MCF 10A (cell line): ENCODE measurements at places on chromosomes 4 and X.
A peak's percentile ranks its signal among the peaks of the same experiment; 100 is the strongest.

DNA sequence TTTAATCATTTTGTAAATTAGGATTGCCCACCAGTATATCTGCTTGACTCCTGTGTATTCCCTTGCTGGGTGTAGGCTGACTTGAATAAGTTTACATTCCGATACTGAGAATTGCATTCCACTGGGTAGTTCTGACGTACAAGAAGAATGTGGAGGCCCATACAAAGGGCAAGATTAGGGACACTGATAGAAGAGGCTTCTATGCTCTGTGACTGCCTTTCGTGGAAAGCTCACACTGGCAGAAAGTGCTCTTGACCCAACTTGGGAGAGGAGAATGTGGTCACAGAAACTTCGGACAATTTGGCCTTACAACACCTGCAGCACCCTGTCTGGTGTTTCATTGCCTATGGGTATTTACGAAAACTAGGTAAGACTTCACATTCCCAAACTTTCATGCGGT lies 126.3 kb downstream of the RAPGEF2 start:
- peak; percentile 43 for DNase-seq

GRCh38 chr4:10622728-10623127 lies 61.8 kb downstream of the CLNK start:
- peak; percentile 20 for DNase-seq

DNA sequence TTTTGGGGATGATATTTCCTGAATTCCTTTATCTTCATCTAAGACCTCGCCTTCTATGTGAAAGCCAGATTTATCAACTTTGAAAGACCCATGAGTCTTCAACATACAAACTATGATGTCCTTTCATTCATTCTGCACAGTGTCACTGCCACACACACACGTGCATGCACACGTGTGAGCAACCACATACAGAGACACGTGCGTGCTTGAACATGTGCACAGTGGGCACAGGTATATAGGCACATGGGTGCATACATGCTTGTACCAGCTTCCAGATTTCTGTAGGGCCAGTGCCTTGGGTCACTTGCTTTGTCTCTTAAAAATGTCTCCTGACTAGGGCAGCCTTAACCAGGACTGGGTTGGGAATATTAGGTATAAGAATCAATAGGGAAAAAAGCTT lies 49.1 kb upstream of the RBPJ start:
- no peak for DNase-seq

DNA sequence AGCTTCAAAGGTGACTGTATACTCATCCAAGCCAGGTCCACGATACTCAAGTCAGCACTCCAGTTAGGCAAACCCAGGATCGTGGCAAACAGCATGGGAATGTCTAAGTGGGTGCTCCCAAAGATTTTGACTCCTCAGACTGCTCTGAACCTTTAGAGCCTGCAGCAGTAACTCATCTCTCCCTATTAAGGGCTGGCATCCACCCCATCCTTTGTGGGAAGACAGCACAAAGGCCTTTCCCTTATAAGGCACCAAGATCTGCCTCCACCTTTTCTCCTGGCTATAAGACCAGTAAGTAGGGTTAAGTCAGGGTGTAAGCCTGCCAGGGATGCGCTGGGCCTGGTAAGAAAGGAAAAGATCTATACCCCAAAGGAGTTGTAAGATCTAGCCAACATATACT lies 23.6 kb upstream of the SLC25A43 start:
- no peak for DNase-seq

DNA sequence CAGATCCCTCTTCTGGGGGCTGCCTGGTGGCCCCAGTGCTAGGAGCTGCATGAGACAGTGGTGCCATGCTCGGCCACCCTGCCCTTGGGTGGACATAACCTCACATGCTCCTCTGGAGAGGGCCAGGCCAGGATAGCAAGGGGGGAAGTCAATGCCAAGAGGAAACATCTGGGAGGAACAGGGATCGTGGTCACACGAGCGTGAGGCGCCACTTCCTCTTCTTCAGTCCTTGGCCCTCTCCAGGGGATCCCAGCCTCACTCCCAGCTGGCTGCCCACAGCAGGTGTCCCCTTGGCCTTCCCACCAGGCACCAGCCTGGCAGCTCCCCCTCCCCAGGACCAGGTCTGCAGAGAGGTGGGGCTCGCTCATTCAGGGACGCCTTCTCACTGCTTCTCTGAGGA lies 28.6 kb downstream of the TBC1D14 start:
- DNase-seq = no peak

DNA sequence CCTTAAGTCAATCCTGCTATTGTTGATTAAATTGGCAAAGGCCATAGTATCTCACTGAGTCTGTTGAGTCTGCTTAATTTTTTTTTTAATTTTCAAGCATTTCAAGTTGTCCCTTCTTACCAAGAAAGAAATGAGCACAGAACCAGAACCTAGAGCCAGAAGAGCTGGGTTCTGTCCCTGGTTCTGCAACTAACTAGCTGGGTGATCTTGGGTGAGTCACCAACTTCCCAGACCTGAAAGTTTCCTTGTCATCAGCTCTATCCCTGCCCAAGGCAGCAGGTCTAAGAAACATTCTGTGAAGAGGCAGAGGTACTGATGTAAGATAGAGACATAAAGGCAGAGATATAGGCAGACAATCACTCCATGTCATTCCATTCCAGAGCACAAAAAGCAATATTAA lies 17.3 kb downstream of the TEC start:
- no peak for DNase-seq

DNA sequence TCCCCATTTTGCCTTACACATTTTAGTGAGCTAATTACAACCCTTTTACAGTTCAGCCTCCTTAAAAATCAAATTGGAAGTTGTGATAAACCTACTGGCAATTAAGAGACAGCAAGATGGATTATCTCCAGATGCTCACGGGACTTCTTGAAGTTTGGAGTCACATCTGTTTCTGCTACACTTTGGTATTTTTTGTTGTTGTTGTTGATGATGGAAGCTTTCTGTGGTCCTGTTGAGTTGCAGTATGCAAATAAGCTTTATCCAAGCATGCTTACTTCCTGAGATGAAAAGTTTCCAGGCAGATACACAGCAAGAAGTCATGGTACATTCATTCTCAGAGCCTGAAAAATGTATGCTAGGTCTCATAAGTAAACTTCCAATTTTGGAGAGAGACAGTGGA lies 670.0 kb upstream of the AMOT start:
- no peak for DNase-seq

- DNase-seq = peak; percentile 54
Measured at GRCh38 chr4:71229477-71230270, 109.1 kb upstream of the SLC4A4 start.

DNA sequence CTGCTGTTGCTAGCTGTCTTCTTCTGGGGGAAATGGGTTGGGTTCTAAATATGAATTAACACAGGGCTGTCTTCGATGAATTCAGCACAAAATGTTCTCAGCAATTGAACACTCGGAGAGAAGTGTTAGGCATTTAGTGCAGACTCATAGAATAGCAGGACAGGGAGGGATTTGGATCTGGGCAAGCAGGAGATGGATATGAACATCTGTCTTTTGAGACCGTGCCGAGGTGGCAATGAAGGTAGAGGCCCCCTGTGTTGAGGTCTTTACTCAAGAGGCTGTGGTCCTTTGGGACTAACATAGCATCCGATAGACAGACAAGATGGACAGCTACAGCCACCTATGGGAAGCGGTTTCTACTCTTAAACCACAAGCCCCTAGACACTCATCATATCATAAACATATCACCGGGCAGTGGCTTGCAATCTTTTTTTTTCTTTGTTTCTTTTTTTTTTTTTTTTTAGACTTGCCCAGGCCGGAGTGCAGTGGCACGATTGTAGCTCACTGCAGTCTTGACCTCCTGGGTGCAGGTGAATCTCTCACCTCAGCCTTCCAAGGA lies 6.7 kb downstream of the CD99 start:
- no peak for DNase-seq

DNA sequence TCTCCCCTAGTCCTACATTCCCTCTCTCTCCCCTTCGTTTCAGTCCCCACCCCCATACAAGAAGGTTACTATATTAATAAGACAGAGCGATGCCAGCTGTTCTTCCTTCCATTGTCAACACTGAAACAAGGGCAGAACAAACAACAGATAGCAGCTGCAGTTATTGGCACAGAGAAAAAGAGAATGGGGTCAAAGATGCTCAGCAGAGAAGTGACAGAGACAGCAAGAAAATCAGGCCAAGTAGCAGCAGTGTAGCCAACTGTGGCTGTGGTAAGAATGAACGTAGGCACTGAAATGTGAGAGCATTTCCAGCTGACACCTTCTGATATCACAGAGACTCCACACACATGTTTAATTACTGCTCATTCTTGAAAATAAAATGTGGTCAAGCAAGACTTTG lies 641.8 kb downstream of the FSTL5 start:
- no peak for DNase-seq

DNA sequence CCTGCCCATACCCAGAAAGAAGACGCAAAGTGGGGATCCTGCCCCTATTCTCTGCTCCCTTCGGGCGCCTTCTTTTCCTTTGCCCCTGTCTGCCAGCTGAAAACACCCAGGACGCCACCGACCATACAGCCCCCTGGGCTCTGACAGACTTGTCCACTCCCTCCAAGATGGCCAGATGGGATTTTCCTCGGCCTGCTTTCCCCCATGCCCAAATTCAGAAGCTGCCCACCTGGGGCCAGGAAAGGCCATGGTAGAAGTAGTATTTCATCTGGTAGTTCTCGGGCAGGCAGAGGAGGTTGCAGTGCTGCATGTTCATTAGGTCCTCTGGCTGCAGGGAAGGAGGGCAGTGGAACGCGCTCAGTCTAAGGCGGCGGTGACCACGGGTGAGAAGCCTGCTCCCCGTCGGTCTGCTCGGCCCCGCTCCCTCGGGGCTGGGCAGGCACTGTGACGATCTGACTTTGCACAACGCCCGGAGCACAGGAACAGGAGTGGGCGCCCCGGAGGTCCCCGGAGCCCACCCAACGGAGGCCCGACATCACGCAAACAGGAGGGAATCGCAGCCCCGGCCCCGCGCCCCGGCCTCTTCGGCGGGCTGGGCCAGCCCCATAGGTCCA lies 582 bp downstream of the NAA10 start:
- DNase-seq = no peak

- DNase-seq = no peak
Measured at GRCh38 chrX:21683941-21684340, 25.8 kb upstream of the KLHL34 start.

GRCh38 chr4:83725336-83726085 lies 189.6 kb downstream of the GPAT3 start:
- no peak for DNase-seq
